ENCODE measurements at places on chromosomes 1 and 21.
A peak's percentile ranks its signal among the peaks of the same experiment; 100 is the strongest.

DNA sequence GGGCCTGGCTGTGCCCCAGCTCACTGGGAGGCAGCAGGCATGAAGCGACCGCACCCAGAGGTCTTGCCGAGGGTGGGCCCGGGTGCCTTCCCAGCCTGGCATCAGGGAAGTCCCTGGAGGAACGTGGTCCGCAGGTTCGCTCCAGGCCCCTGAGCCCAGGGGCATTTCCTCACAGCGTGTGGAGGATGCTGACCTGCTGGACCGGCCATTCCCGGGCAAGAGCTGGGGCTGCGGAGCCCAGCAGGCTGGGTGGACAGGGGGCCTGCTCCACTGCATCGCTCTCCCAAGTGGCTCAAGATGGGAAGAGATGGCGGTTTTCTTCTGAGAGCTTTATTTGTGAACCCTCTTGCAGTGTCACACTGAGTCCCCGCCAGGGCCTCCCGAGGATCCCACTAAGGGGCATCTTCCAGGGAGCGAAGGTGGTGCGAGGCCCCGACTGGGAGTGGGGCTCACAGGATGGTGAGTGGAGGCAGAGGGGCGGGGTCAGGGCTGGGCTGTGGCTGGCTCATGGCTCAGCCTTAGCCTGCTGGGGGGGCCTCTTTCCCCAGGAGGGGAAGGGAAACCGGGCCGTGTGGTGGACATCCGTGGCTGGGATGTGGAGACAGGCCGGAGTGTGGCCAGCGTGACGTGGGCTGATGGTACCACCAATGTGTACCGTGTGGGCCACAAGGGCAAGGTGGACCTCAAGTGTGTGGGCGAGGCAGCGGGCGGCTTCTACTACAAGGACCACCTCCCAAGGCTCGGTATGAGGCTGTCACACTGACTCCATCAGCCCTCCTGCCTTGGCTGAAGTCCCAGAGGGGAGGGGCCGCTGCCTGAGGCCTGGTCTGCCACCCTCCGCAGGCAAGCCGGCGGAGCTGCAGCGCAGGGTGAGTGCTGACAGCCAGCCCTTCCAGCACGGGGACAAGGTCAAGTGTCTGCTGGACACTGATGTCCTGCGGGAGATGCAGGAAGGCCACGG is 7.2 kb upstream of the MMP23B start:
- DNase-seq: no peak

DNA sequence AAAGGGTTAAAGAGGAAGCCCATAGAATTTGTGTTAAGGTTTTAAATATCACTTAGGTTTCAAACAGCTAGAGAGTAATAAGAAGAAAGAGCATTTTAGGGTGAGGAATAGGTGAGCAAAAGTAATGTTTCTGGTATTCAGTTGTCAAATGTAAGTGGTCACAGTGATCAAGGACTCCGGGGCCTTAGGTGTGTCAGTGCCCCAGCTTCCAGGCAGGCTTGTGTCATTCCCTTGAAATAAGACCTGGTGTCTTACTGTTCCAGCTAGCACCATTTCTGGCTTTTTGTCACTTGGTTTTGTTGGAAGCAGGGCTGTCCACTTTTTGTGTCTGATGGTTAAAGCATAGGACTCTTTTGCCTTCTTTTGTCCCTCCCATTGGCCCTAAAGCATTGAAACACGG is 69.6 kb downstream of the DYRK1A start:
- no peak for DNase-seq

GRCh38 chr1:228964178-228965089 is 229.2 kb downstream of the RHOU start:
- DNase-seq: no peak

DNA sequence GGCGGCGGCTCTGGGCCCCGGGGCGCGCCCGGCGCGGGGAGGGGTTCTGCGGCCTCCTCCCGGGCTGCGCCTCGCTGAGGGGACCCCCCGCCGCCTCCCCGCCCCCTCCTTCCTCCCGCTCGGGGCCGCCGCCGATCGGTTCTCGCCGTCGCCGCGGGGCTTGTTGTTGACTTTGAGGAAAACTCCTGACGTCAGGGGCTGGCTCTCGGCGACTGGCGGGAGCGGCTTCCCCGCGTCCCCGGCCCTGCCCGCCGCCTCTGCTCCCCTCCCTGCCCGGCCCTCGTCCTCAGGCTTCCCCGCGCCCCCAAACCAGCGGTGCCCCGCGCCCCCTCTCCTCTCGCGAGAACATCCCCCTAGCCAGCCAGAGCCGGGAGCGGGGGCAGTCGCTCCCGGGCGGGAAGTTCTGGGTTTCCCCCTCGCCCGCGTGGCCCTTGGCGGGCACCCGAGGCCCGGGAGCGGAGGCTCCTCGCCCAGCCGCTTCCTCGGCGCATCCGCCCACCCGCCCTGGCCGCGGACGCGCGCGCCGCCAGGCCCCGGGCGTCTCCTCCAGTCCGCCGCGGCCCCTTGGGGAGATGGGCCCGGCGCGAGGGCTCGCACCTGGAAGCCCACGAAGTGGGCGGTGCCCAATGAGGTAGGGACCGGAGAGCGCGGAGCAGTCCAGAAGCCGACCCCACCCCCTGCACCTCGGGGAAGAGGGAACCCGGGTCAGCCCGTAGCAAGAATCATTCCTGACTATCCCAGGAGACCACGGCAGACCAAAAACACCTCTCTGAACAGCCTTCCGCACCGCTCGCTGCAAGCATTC is 611 bp upstream of the AKT3 start:
- DNase-seq: peak; percentile 89

GRCh38 chr1:82366689-82367088 is 566.0 kb downstream of the ADGRL2 start:
- DNase-seq: no peak

GRCh38 chr1:62436039-62436465 is 797 bp upstream of the USP1 start:
- DNase-seq: no peak

DNA sequence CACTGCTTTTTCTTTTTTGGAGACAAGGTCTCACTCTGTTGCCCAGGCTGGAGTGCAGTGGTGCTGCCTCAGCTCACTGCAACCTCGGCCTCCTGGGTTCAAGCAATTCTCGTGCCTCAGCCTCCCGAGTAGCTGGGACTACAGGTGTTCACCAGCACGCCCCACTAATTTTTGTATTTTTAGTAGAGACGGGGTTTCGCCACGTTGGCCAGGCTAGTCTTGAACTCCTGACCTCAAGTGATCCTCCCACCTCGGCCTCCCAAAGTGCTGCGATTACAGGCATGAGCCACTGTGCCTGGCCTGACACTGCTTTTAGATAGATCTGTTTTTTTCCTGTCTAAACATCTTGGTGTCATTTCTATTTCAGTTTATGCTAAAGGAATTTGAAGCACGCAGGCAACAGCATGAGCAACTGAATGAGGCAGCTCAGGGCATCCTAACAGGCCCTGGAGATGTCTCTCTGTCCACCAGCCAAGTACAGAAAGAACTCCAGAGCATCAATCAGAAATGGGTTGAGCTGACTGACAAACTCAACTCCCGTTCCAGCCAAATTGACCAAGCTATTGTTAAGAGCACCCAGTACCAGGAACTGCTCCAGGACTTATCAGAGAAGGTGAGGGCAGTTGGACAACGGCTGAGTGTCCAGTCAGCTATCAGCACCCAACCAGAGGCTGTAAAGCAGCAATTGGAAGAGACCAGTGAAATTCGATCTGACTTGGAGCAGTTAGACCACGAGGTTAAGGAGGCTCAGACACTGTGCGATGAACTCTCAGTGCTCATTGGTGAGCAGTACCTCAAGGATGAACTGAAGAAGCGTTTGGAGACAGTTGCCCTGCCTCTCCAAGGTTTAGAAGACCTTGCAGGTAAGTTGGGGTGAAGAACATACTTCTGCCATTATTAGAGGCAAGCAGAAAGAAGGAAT is 106.1 kb upstream of the BMP8A start:
- DNase-seq: no peak

DNA sequence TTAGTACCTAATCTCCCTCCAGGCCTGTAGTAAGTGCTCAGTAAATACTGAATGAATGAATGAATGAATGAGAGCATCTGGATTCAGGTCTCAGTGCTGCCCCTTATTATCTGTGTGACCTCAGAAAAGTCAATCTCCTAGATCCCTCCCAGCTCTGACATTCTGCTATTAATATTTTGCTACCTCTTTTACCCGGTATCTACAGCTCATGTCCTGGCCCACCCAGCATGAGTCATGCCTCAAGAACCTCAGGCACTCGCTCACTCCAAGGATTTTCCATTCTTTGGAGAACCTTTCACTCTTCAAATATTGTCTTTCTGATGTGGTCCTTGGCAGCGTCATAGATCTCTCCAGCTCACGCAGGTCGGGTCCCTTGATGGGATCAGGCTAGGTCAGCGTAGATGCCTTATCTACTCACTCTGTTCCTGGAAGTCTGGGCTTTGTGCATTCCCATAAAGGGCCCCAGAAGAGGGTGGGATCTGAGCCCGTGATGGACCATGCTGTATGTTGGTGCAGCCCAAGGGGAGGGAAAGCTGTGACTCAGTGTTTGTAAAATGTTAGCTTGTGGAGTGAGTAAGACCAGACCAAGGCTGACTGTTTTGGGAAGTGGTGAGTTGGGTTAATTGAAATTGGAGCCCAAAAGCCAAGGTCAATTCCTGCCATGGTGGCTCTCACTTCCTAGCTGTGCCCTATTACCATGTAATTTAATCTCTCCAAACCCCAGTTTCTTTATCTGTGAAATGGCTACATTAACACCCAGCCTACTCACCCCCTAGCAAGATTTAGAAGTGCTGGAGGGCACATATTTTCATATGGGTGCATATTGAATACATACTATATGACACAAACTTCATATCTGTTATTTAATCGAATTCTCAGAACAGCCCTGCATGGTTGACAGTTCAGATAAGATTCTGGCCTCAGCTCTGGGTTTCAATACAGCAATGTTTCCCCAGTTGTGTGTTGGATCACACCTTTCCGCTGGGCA is 214.1 kb upstream of the USP24 start:
- no peak for DNase-seq

DNA sequence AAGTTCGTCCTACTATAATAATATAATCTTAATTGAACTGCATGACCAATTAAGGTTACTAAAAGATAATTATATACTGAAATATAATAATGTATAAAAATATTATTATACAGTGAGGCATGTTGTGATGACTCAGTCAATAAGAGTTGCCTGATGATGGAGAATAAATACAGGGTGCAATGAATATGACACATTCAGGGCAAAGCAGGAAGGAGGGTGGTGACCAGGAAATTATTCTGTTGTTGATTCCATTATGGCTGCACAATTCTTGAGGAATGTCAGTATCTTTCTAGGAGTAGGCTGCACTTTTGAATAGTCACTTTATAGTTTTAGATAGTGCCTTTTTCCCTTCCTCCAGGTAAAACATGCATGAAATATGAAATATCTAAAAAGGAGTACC is 46.4 kb upstream of the RGS21 start:
- DNase-seq: no peak

- DNase-seq: no peak
Measured at GRCh38 chr21:28100366-28100765, 892.3 kb downstream of the LTN1 start.

- no peak for DNase-seq
Measured at GRCh38 chr1:156623946-156624813, 5.0 kb downstream of the HAPLN2 start.

- no peak for DNase-seq
Measured at GRCh38 chr1:209430107-209430506, 153.4 kb upstream of the CAMK1G start.

- DNase-seq: no peak
Measured at GRCh38 chr1:211606914-211607753, 28.2 kb upstream of the SLC30A1 start.

Data from amygdala (tissue), 56 donors.